ENCODE measurements at places on chromosomes 1 and 21.

DNA sequence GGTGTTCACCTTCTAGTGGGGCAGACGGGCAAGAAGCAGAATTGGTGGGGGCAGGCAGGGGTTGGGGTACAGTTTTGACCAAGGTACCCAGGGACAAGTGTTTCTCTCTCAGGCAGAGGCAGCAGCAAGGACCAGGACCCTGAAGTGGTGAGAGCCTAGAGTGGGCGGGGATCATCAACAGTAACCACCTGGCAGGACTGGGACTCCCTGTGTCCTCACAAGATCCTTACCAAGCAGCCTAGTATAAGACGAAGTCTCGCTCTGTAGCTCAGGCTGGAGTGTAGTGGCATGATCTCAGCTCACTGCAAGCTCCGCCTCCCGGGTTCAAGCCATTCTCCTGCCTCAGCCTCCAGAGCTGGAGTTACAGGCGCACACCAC is 3.2 kb upstream of the NADK start:
- no peak for DNase-seq

GRCh38 chr1:182163821-182164223 is 102.3 kb upstream of the ZNF648 start:
- no peak for DNase-seq

DNA sequence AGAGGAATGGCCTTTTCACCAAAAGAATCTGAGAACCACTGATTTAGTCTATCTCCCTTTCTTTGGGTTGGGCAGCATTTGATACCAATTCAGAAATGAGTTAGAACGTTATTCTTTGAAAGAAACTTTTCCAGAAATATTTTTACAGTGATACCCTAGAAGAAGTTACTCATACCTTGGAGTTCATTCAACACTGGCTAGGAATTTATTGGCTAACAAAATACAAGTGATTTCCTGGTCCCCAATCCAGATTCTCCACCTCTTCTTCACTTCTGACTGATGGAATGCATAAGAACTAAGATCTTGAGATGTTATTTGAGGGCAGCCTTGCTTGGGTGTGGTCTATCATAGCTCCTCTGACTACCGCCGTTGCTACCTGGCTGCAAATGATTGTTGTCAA is 9.4 kb downstream of the C1orf162 start:
- no peak for DNase-seq

- no peak for DNase-seq
Measured at GRCh38 chr1:9249534-9250410, 15.2 kb downstream of the H6PD start.

GRCh38 chr1:145689922-145690321 is 17.2 kb downstream of the PDZK1 start:
- no peak for DNase-seq

DNA sequence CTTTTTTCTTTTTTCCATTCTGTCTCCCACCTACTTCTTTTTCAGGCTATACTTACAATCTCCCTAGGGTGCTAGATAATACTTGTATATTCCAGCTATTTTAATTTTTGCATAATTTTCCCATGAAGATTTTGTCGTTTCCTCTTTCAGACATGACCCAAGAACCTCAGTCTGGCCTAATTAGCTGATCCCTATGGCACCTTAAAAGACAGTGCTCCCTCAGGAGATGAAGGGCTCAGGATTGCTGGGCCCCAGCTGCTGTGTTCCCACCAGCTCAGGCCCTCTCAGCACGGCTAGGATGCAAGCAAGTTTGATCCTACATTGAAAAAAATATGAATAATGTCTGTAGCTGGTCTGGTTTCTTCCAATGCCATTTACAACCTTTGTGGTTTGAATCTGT is 55.0 kb upstream of the RGS5 start:
- no peak for DNase-seq

DNA sequence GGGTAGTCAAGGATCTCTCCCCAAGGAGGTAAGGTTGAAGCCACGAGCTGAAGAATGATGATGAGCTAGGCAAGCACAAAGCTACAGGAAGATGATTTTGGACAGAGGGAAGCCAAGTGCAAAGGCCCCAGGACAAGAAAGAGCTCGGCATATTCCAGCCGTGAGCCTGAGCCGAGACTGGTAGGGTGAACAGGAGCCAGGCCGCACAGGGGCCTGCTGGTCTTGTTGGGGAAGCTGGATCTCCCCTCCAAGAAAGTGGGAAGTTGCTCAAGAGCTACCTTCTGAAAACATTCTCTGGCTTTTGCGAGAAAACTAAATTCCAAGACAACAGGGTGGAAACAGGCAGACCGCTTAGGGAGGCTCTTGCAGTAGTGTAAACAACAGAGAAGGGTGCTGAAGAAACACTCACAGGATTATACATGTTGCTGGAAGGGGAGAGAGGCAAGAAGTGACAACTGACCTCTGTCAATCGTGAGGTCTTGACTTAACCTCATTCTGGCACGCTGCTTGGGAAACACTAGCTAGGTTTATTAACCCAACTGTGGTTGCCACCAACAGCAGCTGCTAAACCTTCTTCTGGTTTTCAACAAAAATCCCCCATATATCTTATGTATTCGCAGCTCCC is 625.2 kb downstream of the SMYD3 start:
- no peak for DNase-seq

DNA sequence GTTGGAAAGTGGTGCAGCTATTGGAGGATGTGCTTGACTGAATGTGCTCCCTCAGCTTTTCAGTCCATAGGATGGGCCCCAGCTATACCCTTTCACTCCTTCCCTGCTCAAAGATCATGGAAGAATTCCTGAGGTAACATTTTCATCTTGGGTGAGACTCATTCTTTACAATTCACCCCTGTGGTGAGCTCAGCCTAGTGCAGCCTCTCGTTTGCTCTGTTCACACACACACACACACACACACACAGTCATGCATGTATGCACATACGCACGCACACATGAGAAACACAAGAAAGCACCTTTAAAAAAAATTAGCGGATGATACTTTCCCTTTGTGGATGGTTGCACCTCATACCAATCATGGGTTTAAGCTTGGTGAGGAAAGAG is 25.8 kb downstream of the CCN1 start:
- no peak for DNase-seq

DNA sequence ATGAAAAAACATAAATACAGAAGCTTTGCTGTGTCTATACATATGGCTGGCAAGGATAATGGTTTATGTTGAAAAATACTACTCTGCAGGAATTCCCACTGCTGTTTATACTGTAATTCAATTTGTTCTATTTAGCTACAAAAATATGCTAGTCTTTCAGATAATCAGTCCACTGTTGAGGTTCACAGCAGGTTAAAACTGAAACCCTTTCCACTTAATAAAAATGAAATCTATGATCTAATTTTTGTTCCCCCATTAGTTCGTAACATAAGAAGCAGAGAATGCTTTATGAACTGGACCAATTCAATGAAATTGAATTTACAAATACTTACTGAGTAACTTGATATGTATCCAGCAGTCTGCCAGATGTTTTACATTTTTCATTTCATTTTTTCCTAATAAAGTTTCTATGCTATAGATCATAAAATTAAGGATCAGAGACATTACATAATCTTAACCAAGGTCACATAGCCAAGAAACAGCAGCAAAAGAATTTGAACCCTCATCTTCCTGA is 360.1 kb upstream of the BEND5 start:
- DNase-seq = no peak

DNA sequence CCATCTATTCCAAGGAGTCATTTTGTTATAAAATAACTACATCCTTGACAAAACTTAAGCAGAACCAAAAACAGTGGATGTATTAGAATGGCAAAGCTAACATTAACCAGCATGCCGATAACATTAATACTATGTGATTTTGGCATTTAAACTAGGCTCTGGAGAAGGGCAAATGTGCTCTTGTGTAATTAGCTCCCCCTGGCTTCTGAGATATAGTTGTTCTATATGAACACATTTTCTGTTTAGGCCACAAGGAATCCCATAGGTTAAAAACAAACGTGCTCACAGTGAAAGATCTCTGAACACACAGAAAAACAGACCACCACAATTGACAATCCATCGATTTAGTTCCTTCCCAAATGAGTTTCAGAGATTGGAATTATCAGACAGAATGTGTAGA is 57.4 kb upstream of the TARS2 start:
- no peak for DNase-seq

GRCh38 chr1:232707142-232707541 is 77.2 kb upstream of the SIPA1L2 start:
- DNase-seq = no peak

- DNase-seq = no peak
Measured at GRCh38 chr1:2271841-2272655, 43.9 kb downstream of the SKI start.

DNA sequence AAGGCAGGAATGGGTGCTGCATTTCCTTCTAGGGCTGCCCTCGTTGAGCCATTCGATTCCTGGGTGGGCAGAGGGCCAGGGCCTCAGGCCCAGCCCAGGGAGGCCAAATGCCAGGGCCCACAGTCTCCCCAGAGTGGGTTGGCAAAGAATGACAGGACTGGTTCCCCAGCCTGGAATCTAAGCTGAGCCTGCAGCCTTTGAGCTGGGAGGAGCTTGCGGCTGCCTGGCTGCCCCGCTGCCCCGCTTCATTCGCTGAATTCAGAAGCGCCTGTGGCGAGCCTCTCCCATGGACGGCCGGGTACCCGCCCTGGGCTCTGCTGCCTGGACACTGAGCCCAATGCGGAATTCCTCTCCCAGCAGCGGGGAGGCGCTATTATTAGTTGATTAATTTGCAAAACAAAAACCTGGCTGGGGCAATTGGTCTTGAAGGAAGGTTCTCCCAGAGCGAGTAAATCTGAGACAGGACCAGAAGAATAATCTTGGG is 32.3 kb upstream of the TARDBP start:
- DNase-seq = no peak

GRCh38 chr21:27725916-27726315 is 759.0 kb upstream of the ADAMTS5 start:
- DNase-seq = no peak

DNA sequence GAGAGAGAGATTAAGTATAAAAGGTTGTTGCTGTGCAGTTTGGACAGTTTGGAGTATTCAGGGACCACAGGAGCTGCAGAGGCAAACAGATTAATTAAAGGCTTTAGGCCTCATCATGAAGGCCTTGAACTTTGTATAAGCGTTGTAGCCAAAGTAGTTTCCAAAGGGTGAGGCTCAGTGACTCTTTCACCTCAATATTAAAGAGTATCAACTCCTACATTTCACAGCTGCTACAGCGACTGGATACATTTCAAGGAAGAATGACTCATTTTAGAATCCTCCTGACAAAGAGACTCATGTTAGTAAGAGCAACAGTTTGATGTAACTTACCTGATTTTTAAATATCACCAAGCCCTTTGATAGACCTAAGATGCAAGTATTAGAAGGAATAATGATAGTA is 355.5 kb downstream of the HLX start:
- DNase-seq = no peak

DNA sequence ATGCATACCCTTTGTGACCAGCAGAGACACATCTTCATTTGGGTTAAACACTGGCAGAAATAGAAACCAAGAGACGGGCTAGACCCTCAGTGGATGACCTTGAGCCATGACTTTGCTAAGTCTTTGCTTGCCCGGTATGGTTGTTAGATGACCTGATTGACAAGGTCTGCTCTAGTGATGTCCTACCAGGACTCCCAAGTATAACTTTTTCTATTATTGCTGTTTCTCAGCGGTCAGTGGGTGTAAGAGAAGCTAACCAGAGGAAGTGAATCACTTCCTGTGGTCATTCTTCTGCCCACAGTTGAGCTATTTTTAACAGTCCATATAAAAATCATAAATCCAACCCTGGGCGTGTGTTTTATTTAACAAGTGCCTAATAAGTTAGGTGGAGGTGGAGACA is 126.2 kb upstream of the ETS2 start:
- no peak for DNase-seq

DNA sequence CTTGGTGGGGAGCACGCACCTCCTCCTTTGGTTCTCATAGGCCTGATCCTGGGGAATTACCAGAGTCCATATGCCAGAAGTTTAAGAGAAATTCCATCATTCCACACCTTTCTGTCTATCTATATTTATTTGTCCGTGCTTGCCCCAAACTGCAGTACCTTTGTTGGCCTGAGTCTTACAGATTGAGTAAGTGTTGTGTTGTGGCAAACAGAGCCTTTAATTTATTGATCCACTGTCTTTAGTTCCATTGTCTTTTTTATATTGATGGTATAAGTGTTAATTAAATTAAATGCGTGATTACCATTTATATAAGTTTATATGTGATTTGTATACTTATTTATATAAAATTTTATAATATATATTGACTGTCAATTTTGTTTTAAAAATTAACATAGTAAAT is 4.9 kb downstream of the SH3BGR start:
- DNase-seq = no peak

DNA sequence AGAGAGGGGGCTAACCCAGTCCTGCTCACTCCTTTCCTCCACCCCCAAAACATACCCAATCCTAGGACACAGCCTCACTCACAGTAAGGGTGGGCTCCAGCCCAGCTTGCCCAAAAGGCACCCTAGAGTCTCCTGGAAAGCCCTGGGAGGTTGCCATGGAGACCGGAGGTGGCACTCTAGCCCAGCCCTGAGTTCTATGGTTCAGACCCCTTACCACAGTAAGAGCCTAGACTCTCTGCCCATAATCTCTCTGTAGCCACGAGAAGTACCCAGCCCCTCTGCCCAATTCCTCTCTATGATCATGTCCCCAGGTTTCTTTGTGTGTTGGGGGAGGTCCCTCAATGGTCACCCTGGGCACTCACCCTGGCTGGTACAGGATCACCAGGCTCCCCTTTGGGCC is 14.4 kb downstream of the COL16A1 start:
- DNase-seq = no peak

DNA sequence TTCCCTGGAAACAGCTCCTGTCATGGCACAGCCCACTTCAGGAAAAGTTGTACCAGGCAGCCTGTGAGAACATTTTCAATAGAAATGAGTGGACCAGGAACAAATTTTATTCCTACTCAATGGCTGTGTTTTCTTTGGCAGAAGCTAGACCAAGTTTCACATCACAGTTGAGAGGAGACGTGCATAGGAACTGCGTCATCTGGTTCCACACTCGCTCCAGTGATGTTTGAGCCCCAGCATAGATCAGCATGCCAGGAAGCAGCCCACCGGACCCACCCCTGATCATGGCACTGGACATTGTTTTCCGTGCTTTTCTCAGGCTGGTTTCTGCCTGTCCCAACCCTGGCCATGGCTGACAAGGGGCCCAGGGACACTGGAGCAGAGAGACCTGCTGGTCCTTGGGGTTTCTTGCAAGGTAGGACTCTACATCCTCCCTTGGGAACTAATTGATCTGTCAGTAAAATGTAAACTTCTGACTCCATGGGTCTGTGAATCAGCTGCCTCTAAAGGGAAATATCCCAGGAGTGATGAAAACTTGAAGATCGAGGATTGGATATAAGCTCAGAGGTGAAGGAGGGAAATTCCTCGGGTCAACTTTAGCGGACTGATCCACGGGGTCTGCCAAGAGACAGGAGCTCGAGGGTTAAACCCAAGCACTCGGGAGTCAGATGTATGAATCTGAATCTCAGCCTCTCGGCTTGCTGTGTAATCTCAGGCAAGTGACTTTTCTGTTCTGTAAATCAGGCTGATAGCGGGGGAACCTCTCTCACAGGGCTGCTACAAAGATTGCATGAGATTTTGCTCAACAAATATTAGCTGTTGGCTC is 35.7 kb downstream of the NEK2 start:
- DNase-seq = no peak

- no peak for DNase-seq
Measured at GRCh38 chr1:32239337-32239736, 7.7 kb upstream of the FAM167B start.
